ENCODE measurements at places on chromosomes 1 and 21.

DNA sequence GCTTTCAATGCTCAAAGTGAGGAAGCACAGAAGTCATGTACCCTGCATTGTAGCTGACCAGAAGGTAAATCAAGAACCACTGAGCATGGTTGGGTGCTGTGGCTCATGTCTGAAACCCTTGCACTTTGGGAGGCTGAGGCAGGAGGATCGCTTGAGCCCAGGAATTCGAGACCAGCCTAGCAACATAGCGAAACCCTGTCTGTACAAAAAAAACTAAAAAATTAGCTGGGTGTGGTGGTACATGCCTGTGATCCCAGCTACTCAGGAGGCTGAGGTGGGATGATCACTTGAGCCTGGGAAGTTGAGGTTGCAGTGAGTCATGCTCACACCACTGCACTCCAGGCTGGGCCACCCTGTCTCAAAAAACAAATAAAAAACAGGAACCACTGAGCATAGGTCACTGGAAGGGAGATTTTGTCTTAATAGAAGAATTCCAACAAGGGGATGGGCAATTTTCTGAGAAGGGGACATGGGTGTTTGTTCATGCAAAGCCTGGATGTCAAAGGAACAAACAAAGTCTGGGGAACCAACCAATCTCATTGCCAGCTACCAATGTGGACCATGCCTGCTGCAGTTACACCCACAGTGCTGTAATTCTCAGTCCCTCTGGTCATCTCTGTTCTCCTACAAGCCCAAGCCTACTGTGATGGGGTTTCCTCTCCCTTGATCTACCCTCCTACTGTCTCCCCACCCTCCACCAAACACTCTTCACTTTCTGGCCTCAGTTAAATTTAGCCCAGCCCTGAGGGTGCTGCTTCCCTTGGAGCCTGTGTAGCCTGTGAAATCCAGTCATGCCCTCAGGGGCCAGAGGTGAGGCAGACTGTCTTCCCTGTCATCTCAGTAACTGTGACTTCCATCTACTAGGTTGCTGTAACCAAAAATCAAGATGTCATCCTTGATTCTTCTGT lies 47.9 kb downstream of the ELF3 start:
- no peak for DNase-seq

DNA sequence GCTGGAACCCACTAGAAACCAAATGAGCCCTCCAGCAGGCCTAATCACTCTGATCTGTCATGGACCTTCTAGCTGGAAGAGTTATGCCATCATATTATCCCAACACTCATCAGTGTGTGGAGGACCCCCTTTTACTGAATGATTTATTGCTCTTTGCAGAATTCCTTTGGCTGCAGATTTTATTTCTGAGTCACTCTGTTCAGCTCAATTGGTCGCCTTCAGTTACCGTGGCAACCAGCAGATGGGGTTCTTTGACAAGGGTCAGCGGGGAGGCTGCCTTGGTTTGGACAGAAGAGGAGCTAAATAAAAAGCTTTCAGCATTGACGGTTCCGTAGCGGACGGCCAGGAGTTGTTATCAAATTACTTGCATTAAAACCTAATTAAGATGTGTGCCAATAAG lies 220.1 kb downstream of the SDCCAG8 start:
- DNase-seq = no peak

DNA sequence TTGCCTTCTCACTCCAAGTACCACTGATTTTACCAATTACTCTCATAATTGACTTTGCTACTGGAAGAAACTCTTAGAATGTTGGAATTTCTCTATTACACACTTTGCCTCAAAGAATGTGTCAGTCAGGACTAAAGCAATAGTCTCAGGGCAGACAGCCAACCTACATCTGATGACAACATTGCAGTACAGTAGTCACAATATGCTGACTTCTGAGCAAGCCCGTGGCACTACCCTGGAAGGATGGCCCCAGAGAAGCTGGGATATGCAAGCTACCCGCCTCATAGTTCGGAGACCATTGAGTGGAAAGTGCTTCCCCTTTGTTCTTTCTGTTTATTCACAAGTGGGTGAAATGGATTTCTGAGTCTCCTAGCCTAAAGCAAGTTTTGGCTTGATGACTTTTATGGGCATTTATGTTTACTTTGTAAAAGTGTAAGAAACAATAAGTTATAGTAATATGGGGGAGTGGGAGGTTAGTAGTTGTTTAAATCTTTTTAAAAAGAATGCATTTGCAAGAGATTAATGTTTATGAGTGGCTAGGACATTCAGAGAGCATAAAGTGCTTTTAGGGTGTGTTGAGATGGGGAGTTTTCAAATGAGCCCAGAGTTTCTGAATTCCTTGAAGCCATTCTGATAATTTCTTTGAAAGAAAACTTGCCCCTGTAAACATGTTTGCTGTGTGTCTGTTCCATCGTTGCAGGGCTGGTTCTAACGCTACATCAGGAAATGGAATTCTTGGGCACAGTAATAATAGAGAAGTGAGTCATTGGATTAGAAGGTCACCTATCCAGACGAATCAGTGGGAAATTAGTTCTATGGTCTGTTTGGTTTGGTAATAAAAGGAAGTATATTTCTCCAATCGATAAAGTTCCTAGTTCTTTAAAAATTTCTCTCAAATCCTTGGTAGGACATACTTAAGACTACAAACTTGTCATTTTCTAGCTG lies 63.8 kb downstream of the LMO4 start:
- no peak for DNase-seq

DNA sequence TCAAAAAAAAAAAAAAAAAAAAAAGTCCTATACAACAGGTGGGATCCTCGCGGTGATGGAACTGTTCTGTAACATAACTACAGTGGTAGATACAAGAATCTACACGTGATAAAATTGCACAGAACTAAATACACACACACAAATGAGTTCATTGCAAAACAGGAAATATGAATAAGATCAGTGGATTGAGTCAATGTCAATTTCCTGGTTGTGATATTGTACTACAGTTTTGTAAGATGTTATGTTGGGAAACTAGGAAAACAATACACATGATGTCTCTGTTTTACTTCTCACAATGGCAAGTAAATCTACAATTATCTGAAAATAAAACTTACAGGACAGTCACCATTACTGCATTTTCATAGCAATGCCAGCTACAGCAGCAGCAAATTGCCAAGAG lies 59.8 kb downstream of the ITGB3BP start:
- DNase-seq = no peak

GRCh38 chr1:77996734-77997133 lies 8.0 kb upstream of the DNAJB4 start:
- DNase-seq = no peak

- no peak for DNase-seq
Observed at GRCh38 chr1:198520524-198521254, 19.8 kb downstream of the ATP6V1G3 start.

- DNase-seq = no peak
Observed at GRCh38 chr1:233090746-233091494, 140.5 kb downstream of the NTPCR start.

DNA sequence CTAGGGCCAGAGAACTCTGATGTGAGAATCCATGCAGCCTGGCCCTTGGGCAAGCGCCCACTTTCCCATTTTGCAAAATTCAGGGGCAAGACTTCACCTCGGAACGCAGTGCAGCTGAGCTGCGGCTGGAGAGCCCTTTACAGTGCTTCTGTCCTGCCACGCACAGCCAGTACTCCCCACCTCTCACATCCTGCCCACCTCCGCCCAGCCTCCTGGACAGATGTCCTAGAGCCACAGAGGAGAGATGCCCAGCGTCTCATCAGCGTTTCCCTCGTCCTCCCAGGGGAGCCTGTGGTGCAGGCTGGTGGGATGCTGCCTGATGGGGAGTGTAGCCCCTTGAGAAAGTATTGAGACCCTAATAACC lies 29.6 kb downstream of the RUNX3 start:
- no peak for DNase-seq

- DNase-seq = no peak
Observed at GRCh38 chr1:60558236-60558635, 484.7 kb upstream of the C1orf87 start.

- no peak for DNase-seq
Observed at GRCh38 chr1:146036241-146036964, 14.9 kb upstream of the HJV start.

DNA sequence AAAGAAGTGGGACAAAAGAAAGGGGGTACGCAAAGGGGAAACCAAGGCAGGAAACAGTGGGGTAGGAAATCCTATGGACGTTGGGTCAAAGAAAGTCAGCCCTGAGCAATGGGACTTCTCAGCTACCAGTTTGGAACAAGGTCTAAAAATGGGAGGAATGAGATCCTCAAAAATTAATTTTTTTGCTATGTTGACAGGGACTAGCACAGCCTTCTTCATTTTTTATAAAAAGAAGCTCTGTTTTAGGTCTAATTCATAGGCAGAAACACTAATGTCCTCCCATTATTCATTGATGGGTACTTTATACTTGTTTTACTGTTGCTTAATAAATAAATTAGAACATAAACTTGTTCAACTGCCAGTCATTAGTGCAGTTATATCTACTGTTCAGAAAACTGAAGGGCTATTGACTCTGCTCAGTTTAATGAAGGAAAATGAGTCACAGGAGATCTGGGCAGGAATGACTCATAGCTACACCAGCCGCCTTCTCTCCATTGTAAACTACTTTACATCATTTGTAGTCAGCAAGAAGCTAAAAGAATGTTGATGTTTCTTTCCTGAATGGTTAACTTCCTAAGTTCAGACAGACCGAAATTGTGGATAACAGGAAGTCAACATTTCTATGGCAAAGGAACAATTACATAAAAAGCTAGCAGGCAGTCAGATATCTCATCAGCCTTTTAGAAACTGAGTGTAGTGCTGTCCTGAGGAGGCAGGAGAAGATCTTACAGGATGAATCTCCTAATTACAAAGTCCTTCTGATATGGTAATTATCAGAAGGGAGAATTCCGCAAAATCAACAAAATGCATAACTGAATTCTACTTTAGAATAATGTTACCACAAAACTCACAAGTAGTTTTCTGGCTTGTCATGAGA lies 356.4 kb upstream of the PKN2 start:
- DNase-seq = no peak

DNA sequence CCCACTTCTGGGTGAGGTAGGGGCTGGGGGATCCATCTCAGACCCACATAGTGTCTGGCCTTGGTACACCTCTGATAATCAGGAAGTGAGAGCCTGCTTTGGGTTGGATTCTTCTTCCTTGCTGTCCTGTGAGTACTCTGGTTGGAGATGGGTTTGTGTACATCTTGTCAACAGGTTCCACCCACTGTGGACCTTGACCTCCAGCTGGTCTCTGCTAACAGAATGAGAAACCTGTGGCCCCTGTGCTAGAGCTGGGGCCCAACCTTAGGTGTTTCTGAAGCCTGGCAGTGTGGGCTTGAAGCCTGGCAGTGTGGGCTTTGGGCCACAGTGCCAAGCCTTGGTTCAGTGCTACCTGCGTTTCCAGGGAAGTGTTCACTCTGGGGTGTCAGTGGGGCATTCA lies 2.6 kb downstream of the ZBTB48 start:
- DNase-seq = no peak

- DNase-seq = no peak
Observed at GRCh38 chr1:56322211-56322610, 257.2 kb downstream of the PLPP3 start.

GRCh38 chr1:110617116-110617515 lies 11.0 kb upstream of the KCNA2 start:
- no peak for DNase-seq

DNA sequence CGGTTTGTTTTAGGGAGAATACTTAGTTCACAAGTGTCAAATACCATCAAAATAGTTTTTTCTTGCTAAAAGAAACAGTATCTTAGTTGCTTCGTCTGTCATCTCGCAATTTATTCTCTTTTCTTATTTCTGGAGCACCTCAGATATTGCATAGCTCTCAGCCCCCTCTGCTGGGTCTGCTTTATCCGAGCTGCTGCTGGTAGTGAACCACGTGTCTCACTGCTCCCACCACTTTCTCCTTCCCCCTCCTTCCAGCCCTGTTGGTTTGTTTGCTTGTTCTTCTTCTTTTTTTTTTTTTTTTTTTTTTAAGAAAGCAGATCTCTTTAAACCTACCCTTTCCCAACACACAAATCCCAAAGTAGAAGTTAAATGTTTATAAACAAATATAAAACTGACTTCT lies 170.8 kb downstream of the EDEM3 start:
- DNase-seq = no peak

GRCh38 chr1:185601189-185601588 lies 133.0 kb upstream of the HMCN1 start:
- DNase-seq = no peak

- no peak for DNase-seq
Observed at GRCh38 chr1:107963601-107964335, 1.2 kb downstream of the VAV3 start.

GRCh38 chr1:65764052-65764451 lies 28.6 kb upstream of the PDE4B start:
- no peak for DNase-seq

DNA sequence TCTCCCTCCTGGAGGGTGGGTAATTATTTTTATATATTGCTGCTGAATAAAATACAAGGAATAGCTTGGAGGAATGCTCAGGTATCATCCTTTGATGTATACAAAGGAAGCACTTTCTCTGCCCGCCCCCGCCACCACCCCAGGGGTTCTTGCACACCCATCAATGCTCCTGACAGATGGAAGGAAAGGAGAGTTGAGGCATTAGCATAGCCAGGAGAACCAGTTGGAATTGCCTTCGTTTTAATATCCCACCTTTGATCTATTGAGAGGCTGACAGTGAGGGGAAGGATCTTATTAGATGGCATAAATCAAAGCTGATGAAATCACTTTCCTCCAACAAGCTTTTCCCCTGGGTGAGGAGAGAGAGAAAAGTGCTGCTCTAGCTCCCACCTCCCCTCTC lies 71.1 kb downstream of the LGR6 start:
- no peak for DNase-seq

DNA sequence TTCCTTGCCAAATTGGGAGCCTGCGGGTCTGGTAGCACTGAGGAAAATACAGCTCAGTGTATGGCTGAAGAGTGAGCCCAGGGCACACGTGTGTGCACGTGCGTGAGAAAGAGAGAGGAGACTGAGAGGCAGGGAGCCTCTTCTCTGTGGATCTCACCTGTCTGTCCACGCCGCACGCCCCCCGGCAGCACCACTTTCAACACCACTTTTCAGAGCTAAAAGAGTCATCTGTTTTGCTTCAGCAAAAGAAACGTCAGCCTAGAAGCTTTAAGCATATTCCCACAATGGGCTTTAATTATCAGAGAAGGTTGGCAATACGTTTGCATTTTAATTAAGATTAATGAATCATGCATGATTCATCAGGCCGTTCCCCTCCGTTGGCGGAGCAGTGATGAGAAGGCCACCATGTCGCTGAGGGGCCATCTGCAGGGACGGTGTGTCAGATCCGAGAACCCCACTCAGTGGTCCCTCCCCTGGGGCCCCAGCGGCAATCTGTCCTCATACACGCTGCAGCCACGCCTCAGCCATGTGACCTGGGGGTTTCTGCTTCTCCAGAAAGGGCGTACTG lies 56.8 kb downstream of the SIK1 start:
- DNase-seq = no peak

- no peak for DNase-seq
Observed at GRCh38 chr1:162951553-162952315, 90.8 kb upstream of the CCDC190 start.

- no peak for DNase-seq
Observed at GRCh38 chr1:75472971-75473603, 137.8 kb downstream of the SLC44A5 start.

GRCh38 chr1:240309769-240310168 lies 218.1 kb downstream of the FMN2 start:
- no peak for DNase-seq
